Astrocyte (in vitro differentiated cells and primary cell): ENCODE measurements at places on chromosomes 5 and 9. TPM values are rescaled to one million over a fixed set of nuclear protein-coding genes. Genes with fewer than 3 reads are reported as not detected.

GRCh38 chr5:11785771-11786352, 118.4 kb downstream of the CTNND2 start:
- DNase-seq, result no peak

GRCh38 chr9:74771262-74771585, 116.5 kb downstream of the TRPM6 start:
- DNase-seq, result no peak

GRCh38 chr5:132766020-132766805, 10.8 kb downstream of the SEPTIN8 start:
- no peak for DNase-seq

GRCh38 chr9:15389173-15389572, 33.5 kb upstream of the SNAPC3 start:
- no peak for DNase-seq

- peak; percentile 94 for DNase-seq
Measured at GRCh38 chr5:107736638-107737037, 65.9 kb upstream of the EFNA5 start.

GRCh38 chr9:37909326-37909725, 5.4 kb upstream of the SLC25A51 start:
- DNase-seq, result no peak

DNA sequence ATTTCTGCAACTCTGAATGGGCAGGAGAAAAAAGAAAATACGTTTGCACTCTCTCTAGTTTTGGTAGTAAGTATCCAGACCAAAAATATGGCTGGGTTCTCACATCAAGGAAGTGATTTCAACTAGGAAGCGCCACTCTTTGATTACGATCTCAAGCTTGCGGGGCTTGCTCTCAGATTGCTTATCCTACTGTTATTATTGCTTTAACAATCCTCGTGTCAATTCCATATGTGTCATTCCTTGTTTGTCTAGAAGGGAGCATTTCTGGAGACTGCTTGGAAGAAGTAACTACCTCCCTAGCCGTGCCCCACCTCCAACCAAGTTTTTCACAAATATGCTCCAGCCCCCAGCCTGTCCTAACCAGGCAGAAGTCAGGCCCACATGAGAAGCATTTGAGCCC, 3.5 kb downstream of the PRUNE2 start:
- DNase-seq, result no peak

- no peak for DNase-seq
Measured at GRCh38 chr5:16859346-16859745, 76.7 kb downstream of the MYO10 start.

GRCh38 chr5:159777049-159777660, 139.1 kb upstream of the ADRA1B start:
- DNase-seq, result no peak

DNA sequence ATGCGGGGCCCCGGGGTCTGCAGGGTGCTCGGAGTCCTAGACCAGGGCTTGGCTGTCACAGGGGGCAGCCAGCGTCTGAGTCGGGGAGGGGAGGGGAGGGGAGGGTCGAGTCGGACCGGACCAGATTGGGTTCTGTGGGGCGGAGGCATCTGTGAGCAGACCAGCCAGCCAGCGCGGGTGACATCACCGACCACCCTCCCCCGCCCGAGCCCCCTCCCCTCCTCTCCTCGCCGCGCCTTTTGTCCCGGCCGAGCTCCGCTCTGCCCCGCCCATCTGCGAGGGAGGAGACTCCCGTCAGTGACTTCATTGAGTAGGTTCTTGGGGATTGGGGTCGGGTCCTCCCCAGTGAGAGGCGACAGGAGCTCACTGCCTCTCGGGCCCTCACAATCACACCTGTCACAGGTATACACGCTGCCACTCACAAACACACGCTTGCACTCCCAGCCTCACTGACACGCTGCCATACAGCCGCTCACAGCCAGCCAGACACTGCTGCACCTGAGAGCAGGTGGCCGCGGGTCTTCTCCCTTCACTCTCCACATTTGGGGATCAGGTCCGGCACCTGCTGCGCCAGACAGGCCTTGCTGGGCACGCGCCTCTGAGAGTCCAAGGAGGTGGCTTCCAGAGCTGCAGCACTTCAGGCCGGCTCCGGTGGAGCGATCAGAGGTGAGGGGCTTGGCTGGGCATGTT, 546 bp downstream of the DNAJB5 start:
- DNase-seq, result peak; percentile 52

DNA sequence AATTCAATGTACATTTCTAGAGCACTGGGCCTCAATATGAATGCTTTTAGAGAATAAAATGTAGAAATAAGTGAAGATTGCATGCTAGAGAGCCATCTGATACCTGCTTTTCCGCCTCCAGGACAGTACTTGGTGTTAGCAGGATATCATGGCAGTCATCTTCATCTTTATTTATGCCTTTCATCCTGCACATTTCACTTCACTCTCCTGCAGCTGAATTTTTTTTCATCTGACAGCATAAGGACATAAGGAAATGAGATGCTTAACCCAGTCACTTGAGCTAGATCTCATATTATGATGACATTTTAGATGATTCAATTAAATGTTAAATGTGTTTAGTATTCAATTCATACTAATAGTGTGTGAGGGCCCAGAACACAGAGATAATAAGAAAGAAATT, 162.6 kb downstream of the PARP8 start:
- DNase-seq, result no peak

GRCh38 chr5:93340881-93341280, 240.1 kb downstream of the NR2F1-AS1 start:
- DNase-seq, result no peak

GRCh38 chr5:133930813-133931090, 37.7 kb downstream of the C5orf15 start:
- no peak for DNase-seq

DNA sequence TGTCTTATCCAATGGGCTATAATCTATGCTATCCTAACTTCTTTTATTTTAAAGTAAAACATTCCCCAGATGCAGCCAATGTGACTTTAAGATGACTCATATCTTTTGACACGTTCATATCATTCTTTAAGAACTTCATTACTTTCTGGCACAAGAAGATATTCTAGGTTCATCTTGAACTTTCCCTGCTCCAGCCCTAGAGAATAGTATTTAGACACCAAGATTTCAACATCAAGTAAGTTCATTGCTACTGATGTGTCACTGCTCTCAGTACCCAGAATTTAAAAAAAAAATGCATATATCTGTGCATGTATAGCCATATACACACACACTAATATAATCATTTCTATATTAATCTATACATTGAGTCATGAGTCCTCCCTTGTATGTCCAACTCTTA, 175.2 kb downstream of the SAXO1 start:
- DNase-seq, result peak; percentile 18

GRCh38 chr9:97557606-97558095, 56.2 kb downstream of the TMOD1 start:
- no peak for DNase-seq

- DNase-seq, result no peak
Measured at GRCh38 chr9:3087697-3088096, 243.8 kb upstream of the PUM3 start.

GRCh38 chr5:38878391-38879077, 32.7 kb downstream of the OSMR start:
- peak; percentile 71 for DNase-seq

DNA sequence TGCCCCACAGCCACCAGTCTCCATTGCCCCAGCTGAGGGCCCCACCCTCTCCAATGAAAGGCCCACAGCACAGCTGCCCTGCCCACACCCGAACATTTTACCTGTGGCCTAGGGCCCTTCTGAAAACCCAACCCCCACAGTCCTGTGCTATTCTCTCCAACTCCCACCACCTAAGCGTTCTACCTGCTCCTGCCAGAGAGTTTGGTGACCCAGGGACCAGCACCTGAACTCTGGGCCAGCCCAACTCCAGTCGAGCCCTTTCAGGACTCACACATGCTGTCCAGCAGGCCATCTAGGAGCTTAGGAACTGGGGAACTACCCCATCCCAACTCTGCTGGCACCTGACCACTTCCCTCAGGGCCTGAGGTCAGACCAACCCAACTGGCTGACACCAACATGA, 562.3 kb downstream of the DNAH5 start:
- no peak for DNase-seq

- no peak for DNase-seq
Measured at GRCh38 chr9:6632516-6633183, 12.9 kb downstream of the GLDC start.

DNA sequence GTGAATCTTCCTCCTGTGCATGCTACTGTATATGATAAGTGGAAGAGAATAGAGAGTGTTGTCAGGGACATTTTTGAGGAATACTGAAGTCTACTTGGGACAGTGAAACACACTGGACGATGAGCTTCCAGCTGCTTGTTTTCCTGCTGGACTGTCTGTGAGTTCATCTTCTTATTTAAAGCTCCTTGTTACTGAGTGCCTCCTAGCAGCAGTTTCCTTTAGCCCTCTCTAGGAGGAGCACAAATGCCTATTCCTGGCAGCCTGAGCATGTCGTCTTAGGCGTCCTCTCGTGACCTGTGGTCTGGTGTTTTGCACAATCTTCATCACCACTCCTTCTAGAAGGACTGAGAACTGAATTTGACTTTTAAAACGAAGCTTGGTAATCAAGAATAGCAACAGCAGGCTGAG, 43.8 kb downstream of the ANKRD33B start:
- DNase-seq, result peak; percentile 51

DNA sequence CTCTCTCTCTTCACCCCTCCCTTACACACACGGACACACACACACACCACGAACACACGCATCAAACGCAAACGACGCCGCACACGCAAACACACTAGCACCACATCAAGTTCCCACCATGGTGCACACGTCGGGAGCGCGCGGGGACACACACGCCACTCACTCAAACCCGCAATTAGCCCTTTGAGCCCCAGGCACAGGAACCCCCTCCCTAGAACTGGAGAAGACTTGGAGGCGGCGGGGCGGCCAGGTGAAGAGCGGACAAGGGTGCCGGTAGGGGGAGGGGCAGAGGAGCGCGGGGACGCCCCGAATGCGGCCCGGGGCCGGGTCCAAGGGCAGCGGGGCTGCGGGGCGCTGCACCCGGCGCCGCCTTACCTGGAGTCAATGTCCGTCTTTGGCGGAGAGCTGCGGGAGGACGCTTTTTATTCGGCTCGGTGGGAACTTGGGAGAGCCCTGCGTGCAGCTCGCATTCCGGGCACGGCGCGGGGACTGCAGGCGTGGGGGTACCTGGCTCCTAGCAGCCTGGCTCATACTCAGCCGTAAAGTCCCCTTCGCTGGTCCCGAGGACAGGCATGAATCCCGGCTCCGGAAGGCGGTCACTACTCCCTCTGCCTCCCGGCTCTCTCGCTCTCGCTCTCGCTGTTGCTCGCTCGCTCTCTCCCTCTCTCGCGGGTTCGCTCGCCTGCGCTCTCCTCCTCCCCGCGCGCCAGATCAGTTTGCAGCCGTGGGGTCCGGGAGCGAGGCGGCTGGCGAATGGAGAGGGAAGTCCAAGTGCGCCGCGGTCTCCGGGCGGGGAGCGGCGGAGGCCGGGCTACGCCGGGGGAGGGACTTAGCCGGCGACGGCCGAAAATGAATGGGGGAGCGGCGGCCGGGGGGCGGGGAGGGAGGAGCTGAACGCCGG, at the start of gene BRINP1:
Gene BRINP1 (minus strand): TSS at position 755 of the 901 bp plus-strand sequence. CDS start 56,080 bp downstream, outside the sequence.
- peak; percentile 50 for DNase-seq

GRCh38 chr5:140322751-140323731, 20.1 kb upstream of the PFDN1 start:
- DNase-seq, result peak; percentile 97

- no peak for DNase-seq
Measured at GRCh38 chr5:179830818-179831468, 10.2 kb downstream of the SQSTM1 start.

- no peak for DNase-seq
Measured at GRCh38 chr9:104900324-104900723, 27.6 kb downstream of the ABCA1 start.

PRXL2C gene
- 12.2 and 12.6 TPM in 2 replicates for total RNA-seq

F2RL2 gene
- 23.4 and 26.0 TPM in 2 replicates for total RNA-seq

TAS2R1 gene
- total RNA-seq, result not detected in 2 replicates

ZDHHC11 gene
- total RNA-seq, result 10.3 and 15.9 TPM in 2 replicates

CORO2A gene
- total RNA-seq, result 11.1 TPM in 2 replicates

ZFP2 gene
- 0.48 and 1.1 TPM in 2 replicates for total RNA-seq

PDGFRB gene
- 78.8 and 96.6 TPM in 2 replicates for total RNA-seq

PAXX gene
- total RNA-seq, result 15.3 and 18.8 TPM in 2 replicates

HDAC3 gene
- 60.7 and 63.8 TPM in 2 replicates for total RNA-seq

GRXCR2 gene
- not detected in 2 replicates for total RNA-seq

CDH6 gene
- 90.1 and 106 TPM in 2 replicates for total RNA-seq

SCGB3A1 gene
- not detected in 2 replicates for total RNA-seq

CARD9 gene
- 2.7 and 4.2 TPM in 2 replicates for total RNA-seq

GPR151 gene
- total RNA-seq, result not detected in 2 replicates
